ENCODE measurements at places on chromosomes 11 and 22.

DNA sequence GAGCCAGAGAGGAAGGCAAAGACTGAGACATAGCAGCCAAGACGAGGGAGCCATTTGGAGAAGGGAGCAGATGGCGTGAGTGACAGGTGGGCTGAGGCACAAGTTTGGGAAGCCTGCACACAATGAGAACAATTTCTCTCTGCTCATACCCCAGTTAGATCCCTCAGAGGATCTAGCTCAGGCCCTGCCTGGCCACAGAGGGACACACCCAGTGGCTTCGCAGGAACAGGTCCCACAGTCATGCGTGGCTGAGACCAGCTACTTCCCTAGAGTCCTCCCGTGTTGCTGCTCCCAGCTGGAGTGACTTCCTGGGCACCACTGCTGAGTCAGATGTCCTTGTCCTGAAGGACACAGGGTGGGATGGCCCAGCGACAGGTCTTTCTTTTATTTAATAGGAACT is 33.4 kb upstream of the LYVE1 start:
- no peak for DNase-seq

DNA sequence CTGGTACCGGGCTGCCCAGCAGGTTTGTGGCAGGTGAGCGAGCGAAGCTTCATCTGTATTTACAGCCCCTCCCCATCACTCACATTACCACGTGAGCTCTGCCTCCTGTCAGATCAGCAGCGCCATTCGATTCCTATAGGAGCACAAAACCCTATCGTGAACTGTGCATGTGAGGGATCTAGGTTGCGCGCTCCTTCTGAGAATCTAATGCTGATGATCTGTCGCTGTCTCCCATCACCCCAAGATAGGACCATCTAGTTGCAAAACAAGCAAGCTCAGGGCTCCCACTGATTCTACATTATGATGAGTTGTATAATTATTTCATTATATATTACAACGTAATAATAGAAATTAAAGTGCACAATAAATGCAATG is 15.8 kb upstream of the VSIG10L2 start:
- no peak for DNase-seq

DNA sequence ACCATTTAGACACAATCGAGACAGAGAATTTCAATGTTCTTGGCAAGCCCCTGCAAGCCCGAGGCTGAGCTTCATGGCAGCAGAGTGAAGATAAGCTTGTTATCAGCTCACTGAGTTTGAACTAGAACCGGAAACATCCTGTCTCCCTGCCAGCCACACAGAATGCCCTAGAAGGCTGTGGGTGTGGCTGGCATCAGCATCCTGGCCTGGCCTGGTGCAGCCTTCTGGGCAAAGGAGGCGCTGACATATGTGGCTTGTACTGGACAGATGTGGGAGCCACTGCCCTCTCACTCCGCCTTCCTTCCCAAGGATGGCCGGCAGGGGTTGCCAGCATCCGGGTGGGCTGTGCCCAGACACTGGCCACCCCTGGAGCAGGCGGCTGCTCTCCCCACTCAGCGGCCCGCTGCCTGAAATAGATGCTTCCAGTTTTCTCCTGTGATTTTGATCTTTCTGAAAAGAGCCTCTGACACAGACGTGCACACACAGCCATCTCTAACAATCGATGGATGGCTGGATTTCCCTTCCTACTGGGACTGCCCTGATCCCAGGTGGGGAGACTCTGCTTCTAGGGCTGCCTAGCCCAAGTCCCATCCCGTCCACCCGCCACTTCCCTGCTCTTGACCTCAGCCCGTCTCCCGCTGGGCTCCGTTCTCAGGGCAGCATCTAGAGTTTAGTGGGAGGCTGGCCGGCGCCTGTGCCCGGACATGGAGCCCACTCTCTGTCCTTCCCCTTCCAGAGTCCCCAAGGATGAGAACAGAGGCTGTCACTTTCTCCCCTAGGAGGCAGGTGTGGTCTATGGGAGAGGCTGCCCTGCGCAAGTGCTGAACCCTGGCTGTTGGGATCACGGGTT is 149.7 kb downstream of the CTTN start:
- no peak for DNase-seq

GRCh38 chr11:35911616-35912165 is 32.2 kb upstream of the LDLRAD3 start:
- DNase-seq: no peak
